ENCODE measurements at places on chromosomes 2 and 18. TPM values are rescaled to one million over a fixed set of nuclear protein-coding genes. Genes with fewer than 3 reads are reported as not detected.

The FAM210A gene
- 33.5 TPM for total RNA-seq

The HPCAL1 gene
- total RNA-seq: 64.9 TPM

The ATP8B1 gene
- total RNA-seq: 48.8 TPM

The SMC6 gene
- 22.2 TPM for total RNA-seq

The PROC gene
- 0.25 TPM for total RNA-seq

The RGPD3 gene
- 1.0 TPM for total RNA-seq

The NAT8 gene
- 0.69 TPM for total RNA-seq

The MYO3B gene
- 10.6 TPM for total RNA-seq

The TLX2 gene
- total RNA-seq: not detected

The HRH4 gene
- total RNA-seq: not detected

The CCDC68 gene
- 5.5 TPM for total RNA-seq

The ZC3H6 gene
- total RNA-seq: 7.0 TPM

The EGR4 gene
- not detected for total RNA-seq

The CHRND gene
- total RNA-seq: not detected

The RNF25 gene
- total RNA-seq: 21.1 TPM

The TTLL4 gene
- 4.9 TPM for total RNA-seq

The DNAJC5G gene
- total RNA-seq: not detected

The TTL gene
- 62.2 TPM for total RNA-seq

The FAM237A gene
- total RNA-seq: not detected

The B3GNT7 gene
- total RNA-seq: 4.0 TPM

The RPL31 gene
- 1,289 TPM for total RNA-seq

The ZNF385B gene
- total RNA-seq: 1.1 TPM

The DPY30 gene
- 61.0 TPM for total RNA-seq

The KRTCAP3 gene
- total RNA-seq: 3.5 TPM

The C1QL2 gene
- not detected for total RNA-seq

The UBE2F gene
- 56.0 TPM for total RNA-seq

The RAPGEF4 gene
- 1.2 TPM for total RNA-seq

The RSAD2 gene
- total RNA-seq: 0.20 TPM

The RUFY4 gene
- total RNA-seq: not detected

The LAMA1 gene
- 4.3 TPM for total RNA-seq
